ENCODE measurements at places on chromosomes 3 and 15.

DNA sequence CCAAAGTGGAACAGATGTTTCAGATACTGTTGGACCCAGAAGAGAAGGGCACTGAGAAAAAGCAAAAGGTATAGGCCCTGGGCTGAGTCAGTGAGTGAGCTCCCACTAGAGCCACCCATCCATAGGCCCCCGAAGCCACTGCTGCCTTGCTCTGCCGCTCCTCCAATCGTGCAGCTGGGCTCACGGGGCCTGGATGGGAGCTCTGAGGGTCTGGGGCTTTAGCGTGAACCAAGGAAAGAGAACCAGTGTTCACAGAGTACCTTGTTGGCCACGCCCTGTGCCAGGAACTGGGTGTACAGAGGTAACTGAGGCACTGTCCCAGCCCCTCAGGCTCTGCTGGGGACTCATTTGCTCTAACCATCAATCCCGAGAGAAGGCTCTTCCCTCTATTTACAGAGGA, 4.7 kb downstream of the UNC45A start:
- DNase-seq, result no peak

- DNase-seq, result no peak
These were observed 849 bp downstream of the TRAK1 start for GRCh38 chr3:42092006-42092405.

- no peak for DNase-seq
These were observed 178.5 kb downstream of the APBA2 start for GRCh38 chr15:29064290-29064689.

- DNase-seq, result no peak
These were observed 46.2 kb downstream of the GLDN start for GRCh38 chr15:51387699-51388041.

- DNase-seq, result no peak
These were observed 54.0 kb downstream of the PLOD2 start for GRCh38 chr3:146106986-146107385.

- DNase-seq, result no peak
These were observed 134.0 kb downstream of the TPRA1 start for GRCh38 chr3:127456471-127457093.

DNA sequence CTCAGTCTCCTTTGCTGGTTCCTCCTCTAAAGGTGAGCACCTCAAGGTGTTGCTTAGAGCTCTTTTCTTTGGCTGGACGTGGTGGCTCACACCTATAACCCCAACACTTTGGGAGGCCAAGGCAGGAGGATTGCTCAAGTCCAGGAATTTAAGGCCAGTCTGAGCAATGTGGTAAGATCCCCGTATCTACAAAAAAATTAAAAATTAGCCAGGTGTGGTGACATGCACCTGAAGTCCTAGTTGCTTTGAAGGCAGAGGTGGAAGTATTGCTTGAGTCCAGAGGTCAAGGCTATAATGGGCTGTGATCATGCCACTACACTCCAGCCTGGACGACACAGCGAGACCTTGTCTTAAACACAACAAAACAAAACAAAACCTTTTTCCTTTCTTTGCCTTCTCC, 28.3 kb downstream of the TOPBP1 start:
- DNase-seq, result no peak

DNA sequence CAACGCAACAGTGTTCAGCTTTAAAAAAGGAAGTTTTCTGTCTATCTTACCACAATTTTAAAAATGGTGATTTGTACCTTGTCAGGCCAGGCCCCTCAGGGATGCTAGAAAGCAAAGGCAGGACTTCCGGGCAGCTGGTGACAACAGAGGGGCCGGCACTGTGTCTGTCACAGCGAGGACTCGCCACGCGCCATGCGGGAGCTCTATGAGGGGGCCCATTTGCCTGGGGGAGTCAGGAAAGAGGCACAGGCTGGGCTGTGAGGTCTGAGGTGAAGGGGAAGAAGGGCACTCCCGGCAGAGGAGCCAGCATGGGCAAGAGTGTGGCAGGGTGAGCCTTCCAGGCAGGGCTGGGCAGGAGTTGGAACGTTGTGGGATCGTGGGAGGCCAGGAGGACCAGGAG, 7.0 kb downstream of the IQSEC1 start:
- DNase-seq, result no peak

DNA sequence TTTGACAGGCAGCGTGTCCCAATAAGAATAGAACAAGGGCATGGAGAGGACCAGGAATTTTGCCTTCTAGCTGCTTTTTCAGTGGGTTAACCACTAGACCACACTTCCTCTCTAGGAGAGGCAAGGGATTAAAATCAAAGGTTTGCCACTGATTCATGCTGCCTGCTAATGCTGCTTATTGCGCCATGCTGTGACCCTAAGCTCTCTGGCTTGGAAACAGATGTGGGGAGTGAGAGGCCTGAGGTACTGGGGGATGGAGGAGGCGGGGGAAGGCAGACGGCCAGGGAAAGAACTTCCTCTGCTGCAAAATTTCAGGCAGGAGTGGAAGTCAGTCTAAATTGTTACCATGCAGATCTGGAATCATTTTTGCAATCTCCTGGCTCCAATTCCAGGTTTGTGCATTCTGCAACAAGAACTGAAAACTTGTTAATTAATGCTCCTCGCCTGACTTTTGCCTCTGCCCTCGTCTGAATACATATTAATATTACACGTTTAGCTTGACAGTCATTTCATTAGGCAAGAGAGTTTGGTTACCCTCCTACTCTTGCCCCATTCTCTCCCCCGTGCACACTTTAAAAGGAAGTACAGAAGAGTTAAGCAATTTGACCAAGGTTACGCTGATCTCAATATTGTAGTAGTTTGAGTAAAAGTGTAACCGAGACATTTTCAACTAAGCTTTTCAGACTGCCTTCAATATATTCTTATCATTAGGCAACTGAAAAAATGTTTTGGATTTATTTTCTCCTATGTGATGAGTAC, 121.7 kb upstream of the SPRED1 start:
- DNase-seq, result no peak

- no peak for DNase-seq
These were observed 67.5 kb upstream of the TJP1 start for GRCh38 chr15:29889542-29890329.

GRCh38 chr3:149494022-149494758, 19.7 kb downstream of the TM4SF4 start:
- peak; percentile 42 for DNase-seq

DNA sequence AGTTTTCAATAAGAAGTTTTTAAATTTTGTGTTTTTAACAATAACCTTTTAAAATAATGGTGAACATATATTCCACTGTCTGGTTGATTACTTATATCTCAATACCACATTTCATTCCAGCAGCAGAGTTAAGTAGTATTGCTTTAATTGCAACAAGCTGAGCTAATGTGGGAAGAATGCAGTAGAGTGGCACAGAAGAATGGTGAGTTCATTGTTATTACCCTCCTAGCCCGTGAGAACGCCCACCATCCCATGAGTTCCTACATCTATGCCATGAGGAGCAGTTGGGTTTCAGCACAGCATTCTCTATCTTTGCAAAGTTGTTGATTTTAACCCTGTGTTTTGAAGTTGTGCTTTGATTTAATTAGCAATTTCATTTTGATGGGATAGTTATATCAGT, 17.8 kb upstream of the NR2E3 start:
- no peak for DNase-seq
